ENCODE measurements at places on chromosomes 6 and 20.

- DNase-seq: no peak
Observed at GRCh38 chr20:9149796-9150195, 80.9 kb downstream of the PLCB4 start.

DNA sequence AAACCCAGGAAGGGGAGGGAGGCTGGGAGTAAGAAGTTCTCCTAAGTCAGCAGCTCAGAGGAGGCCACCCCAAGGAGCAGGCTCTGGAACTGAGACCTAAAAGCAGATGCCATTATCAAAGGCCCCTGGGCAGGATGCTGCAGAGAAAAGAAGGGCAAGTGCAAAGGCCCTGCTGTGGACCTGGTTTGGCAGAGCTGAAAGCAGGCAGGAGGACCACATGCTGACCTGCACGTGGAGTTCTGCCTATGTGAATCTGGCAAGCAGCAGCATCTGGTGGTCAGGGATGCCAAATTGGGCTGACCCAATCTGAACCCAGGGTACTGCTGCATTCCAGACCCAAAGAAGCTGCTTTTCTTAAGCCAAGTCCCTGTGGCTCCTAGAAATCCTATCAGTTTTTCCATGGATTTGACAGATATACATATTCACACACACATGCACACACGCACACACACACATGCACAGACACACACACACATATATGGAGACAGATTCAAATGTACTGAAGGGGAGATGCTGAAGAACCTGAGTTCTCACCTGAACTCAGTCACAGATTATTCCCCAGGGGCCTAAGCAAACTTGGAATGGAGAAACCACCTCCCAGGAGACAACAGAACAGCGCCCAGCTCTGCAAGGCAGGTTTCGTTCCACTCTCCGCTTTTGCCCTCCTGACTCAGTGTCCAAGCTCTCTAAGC is 119.9 kb downstream of the FOXA2 start:
- no peak for DNase-seq

- no peak for DNase-seq
Observed at GRCh38 chr6:31453259-31453658, 44.7 kb upstream of the MICB start.

- no peak for DNase-seq
Observed at GRCh38 chr6:36506611-36507010, 40.7 kb downstream of the STK38 start.
